ENCODE measurements at places on chromosomes 6 and 20.

- no peak for DNase-seq
- H3K36me3 ChIP-seq, result peaks cover 4% of the 10 kb centered on the region
- H3K4me1 ChIP-seq, result peaks cover 18% of the 10 kb centered on the region
Observed at GRCh38 chr20:38927902-38928578, 1.8 kb downstream of the FAM83D start.

DNA sequence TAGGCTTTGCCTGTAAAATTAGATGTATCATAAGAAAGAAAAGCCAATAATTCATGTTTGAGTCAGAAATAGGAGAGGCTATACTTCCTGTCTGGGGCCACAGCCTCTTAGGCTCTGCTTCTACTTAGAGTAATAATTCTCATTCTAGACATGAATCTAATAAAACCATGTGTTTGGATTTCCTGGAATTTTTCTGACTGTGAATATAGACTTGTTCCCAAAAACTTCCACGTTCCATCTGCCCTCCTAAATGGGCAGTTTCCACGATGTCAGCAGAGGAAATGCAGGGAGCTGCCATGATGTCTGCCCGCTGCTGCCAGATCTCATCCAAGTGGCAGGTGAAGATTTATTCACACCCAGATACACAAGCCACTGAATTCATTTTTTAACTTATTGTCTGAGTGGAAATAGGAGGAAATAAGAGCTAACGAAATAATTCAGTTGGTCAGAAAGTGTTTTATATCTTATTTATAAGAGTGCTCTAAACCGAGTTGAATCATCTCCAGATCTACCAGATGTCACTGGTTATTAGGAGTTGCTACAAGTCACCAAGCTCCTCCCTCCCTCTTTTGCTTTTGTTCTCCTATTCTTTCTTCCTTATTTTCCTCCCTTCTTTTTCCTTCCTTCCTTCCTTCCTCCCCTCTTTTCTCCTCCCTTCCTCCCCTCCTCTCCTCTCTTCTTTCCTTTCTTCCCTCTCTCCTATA is 69.3 kb downstream of the ALDH8A1 start:
- H3K36me3 ChIP-seq, result peaks cover 3% of the 10 kb centered on the region
- no peak overlapping the region for H3K4me3 ChIP-seq
- no peak for DNase-seq

GRCh38 chr6:87116922-87117321 is 22.0 kb upstream of the CGA start:
- H3K4me3 ChIP-seq, result no peak overlapping the region
- no peak for DNase-seq
- peaks cover 6% of the 10 kb centered on the region for H3K4me1 ChIP-seq
- H3K27ac ChIP-seq, result no peak overlapping the region
- peaks cover 10% of the 10 kb centered on the region for H3K27me3 ChIP-seq

- H3K4me1 ChIP-seq, result no peaks in the 10 kb centered on the region
- H3K36me3 ChIP-seq, result no peaks in the 10 kb centered on the region
- DNase-seq, result no peak
- H3K27me3 ChIP-seq, result peaks cover 34% of the 10 kb centered on the region
Observed at GRCh38 chr20:57133926-57134650, 132.4 kb downstream of the BMP7 start.

GRCh38 chr6:36986704-36987047 is 680 bp upstream of the MTCH1 start:
- H3K27ac ChIP-seq, result no peak overlapping the region
- H3K36me3 ChIP-seq, result no peaks in the 10 kb centered on the region
- no peaks in the 10 kb centered on the region for H3K27me3 ChIP-seq
- H3K4me1 ChIP-seq, result peaks cover 18% of the 10 kb centered on the region

Data from naive B cell (primary cell).